Activated CD4-positive, alpha-beta T cell treated with anti-CD3 and anti-CD28 coated beads for 24 hours (primary cell): ENCODE measurements at places on chromosomes 2 and 18.

GRCh38 chr18:23178661-23179081 lies 43.4 kb downstream of the CABLES1 start:
- no peak for DNase-seq

- no peak for DNase-seq
Observed at GRCh38 chr2:188051706-188052105, 240.0 kb upstream of the GULP1 start.

DNA sequence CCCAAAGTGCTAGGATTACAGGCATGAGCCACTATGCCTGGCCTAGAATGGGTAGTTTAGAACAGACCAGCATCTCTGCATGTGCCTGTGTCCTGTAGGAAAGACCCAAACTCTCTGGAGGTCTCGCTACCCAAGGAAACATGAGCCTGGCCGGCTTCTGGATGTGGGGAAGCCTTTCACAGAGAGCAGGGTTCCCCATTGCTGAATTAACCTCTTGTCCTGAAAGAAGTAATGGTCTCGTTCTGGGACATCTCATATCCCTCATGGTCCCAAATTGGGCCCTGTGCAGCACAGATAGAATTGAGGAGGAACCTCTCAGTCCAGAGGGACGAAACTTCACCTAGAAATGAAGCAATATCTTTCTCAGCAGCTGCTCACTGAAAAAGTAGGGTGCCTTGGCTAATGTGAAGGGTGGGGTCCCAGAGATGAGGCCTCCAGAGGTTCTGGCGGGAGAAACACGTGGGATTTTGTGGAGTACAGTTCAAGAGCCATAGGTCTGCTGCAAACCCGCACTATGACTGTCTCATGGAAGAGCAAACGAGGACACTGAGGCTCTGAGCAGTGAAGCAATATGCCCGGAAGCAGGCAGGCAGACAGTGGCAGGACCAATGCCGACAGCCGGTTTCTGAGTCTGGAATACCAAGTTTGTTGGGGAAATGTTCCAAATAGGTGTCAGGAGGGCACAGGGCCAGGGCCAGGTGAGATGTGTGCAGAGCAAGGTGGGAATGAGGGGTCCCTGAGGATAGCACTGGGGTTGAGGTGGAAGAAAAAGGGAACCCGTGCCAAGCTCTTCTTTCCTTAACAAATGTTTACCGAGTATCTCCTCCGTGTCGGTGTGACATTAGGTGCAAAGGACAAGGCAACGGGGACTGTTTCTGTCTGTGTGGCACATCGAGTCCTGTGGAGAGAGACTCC lies 121.0 kb upstream of the TWIST2 start:
- no peak for DNase-seq

DNA sequence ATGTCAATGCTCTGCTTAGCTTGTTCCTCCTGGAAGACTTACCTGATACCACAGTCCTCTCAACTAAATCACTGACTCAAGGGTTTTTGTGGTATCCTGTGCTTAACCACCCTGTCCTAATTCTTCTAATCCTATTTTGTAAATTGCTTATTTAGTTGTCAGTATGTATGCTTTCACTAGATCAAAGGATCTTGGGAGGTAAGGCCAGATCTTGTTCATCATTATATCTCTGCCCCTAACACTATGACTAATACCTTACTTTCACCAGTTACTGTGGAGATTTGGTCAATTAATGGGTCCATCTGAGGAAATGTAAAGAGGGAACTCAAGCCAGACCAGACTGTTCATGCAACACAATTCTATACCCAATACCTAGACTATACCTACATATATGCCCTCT lies 203.2 kb downstream of the GULP1 start:
- DNase-seq = no peak

- no peak for DNase-seq
Observed at GRCh38 chr18:27952741-27953140, 224.2 kb downstream of the CDH2 start.

GRCh38 chr2:104561251-104561650 lies 292.7 kb upstream of the POU3F3 start:
- DNase-seq = no peak

- DNase-seq = no peak
Observed at GRCh38 chr2:64212801-64213321, 68.6 kb upstream of the PELI1 start.

GRCh38 chr2:144180131-144180530 lies 339.8 kb downstream of the ZEB2 start:
- DNase-seq = no peak

- DNase-seq = no peak
Observed at GRCh38 chr2:9191041-9191481, 15.6 kb upstream of the ASAP2 start.

DNA sequence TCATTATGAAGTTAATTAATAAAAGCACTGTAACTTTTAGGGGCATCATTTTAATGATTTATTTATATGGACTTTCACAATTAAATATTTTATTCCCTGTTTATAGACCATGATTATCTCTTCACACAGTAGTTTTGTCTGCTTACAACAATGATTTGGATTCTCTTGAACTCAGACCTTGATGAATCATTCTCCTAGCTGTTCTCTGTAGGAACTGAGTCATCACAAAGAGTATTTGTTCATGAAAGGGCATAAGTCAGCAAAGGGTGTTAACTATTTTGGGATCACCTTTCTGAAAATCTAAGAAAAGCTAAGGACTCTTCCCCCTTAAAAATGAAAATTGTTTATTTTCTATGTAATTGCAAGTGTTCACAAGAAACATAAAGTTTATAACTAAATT lies 461.1 kb upstream of the UBE2E3 start:
- no peak for DNase-seq

GRCh38 chr2:25274868-25275574 lies 66.7 kb downstream of the DNMT3A start:
- no peak for DNase-seq

GRCh38 chr2:239425631-239426030 lies 24.8 kb upstream of the HDAC4 start:
- DNase-seq = no peak

DNA sequence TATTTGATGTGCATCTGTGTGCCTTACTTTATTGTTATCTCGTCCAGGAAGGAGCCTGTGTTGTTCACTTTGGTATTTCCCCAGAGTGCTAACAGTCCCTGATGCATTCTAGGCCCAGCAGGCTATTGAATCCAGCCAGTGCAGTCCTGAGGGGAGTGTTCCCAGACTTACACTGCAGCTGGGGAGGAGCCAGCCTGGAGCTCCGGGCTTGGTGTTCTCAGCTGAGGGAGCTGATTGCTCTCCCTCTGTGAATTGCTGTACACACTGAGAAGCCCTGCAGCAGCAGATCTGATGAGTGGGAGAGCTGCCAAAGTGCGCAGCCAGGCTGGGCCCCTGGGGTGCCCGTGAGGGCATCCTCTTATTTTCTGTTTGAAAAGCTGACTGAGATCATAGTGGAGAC lies 159.2 kb downstream of the GALNT3 start:
- no peak for DNase-seq

DNA sequence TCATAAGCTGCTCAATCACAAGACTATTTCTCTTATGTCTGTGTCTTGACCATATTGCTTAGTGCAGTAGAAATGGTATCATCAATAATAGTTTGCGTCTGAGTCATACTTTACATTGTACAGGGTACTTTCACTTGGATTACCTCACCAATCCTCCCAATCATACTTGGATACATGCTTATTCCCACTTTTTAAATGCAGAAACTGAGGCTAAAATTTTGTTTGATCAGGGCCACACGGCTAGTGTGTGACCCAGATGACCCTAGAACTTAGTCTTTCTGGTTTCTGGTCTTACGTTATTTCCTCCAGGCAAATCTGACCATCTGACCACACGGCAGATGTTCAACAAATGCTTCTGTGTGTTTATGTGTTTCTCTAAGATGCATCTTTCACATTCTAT lies 23.8 kb upstream of the CCL20 start:
- DNase-seq = no peak

DNA sequence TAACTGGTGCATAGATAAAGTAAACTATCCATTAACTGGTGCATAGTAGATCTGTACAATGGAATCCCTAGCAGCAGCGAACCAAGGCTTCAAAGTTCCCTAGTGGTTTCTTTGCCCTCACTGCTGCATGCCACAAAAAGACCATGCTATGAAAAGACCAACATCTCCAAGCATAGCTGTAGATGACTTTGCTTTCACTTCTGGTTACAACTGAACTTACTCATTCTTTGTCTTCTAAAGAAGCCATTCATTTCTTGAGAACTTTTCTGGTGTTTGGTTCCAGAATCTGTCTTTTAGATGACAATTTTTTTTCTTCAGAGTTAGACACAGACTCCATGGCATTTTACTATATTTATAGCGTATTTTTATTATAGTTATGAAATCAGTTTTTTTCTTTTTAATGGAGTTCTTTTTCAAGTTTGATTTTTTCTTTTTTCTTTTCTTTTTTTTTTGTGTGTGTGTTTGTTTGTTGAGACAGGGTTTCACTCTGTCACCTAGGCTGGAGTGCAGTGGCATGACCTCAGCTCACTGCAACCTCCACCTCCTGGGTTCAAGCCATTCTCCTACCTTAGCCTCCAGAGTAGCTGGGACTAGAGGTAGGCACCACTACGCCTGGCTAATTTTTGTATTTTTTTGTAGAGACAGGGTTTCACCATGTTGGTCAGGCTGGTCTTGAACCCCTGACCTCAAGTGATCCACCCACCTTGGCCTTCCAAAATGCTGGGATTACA lies 63.6 kb downstream of the SLC35F5 start:
- DNase-seq = no peak

GRCh38 chr2:28601616-28602015 lies 105.8 kb downstream of the PLB1 start:
- no peak for DNase-seq

DNA sequence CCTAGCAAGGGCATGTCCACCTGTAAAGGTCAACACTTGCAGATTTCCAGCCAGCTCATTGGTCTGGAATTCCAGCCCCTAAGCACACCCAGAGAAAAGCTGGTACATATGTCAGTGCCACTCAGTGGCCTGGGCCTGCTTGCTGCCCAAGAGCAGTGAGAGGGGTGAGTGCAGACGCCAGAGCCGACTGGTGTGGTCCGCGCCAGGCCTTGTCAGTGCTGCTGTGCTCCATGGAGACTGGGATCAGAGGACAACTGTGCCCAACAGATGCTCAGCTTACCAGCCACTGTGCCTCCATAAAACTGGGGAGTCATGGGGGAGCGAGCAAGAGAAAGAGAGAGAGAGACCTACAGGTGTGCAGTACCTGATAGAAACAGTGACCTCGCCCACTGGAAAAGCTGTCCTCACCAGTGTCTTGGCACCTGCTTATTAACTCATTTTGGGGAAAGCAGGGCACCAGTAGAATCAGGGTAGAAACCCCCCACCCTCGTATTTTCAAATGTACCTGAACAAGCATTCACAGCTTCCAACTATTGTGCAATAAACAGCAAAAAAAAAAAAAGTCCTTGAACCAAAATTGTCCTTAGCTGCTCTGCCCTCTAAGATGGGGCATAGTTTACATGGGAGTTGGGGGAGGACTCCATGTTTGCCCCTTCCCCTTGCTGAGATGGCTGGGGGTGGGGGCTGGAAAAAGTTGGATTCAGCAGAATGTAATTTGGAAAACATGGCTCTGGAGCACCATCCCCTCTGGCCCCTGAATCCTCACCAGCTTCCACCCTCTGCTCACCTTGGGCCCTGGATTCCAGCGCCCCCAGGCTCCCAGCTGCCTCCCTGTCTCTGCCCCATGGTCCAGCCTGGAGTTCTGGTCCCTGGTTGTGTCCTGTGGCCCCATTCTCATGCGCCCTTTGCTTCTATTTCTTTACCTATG lies 1.4 kb upstream of the SP140L start:
- no peak for DNase-seq

DNA sequence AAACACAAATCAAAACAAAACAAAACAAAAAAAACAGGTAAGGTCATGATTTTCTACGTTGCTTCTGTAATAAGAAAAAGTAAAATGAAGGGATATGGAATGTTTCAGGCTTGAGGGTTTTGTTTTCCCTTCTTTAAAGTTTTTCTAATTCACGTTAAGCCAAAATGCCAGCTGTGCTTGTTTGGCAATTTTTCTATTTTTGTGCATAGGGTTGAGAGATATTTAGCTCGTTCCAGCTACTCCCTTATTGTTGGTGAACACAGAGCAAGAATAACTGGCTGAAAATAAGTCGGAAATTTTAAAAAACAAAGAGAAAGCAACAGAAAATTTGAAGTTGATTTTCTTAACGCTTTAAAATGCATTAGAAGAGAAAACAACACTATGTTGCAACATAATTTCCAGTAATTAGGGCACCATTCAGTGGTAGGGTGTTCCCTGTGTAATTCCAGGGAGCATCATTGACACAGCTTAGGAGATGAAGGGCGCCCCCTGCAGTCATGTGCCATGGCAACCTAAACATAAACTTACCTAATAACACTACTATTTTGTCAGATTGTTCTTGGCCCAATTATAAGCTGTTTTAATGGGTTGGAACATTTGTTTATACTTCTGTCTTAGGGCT lies 99.5 kb downstream of the DTNA start:
- DNase-seq = no peak

DNA sequence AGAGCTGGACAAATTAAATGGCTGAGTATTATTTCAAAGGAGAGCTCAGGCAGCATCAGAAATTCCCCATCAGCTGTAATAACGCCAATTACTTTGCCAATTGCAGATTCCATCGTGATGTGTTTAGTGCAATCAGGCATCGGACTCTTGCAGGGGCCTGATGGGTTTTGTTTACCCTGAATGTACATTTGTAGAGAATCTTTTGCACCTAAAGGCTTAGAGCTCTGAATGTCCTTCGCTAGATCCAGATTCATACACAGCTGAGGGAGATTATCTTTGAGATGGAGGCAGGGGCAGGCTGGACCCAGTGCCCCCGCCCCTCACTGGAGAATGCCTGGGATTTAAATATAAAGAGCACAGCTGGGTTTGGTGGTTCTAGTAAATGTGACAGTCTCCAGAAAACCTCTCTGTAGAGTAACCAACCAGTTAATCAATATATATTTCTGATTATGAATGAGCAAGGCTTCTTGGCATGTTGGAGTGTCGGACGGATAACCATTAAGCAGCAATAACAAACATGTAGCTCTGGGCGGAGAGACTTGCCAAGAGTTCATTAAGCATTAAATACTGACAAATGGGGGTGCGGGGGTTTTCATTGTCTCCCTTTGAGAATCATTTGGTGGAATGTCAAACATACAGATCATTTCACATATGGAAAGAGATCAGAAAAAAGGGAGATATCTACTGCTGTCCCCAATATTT lies 200.9 kb downstream of the SETBP1 start:
- DNase-seq = no peak

DNA sequence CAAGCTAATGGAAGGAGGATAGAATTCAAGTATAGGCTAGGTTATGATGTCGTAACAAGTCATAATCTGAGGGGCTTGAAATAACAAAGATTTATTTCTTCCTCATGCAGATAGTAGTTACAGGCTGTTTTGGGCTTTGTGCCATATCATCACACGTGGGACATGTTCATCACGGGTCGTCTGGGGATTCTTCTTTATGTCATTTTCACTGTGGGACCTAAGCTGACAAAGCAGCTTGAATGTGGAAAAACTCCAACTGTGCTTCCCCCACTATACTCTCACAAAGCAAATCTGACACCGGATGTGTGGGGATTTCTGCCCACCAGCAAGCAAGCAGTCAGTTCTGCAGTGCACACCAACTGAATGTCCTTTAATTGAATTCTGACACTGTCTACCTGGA lies 124.8 kb downstream of the LTBP1 start:
- DNase-seq = no peak

- no peak for DNase-seq
Observed at GRCh38 chr2:28327956-28328922, 64.4 kb upstream of the FOSL2 start.

GRCh38 chr2:10345126-10345525 lies 42.4 kb downstream of the HPCAL1 start:
- DNase-seq = no peak
